HFFc6 (cell line): ENCODE measurements at places on chromosomes 1 and 21.

DNA sequence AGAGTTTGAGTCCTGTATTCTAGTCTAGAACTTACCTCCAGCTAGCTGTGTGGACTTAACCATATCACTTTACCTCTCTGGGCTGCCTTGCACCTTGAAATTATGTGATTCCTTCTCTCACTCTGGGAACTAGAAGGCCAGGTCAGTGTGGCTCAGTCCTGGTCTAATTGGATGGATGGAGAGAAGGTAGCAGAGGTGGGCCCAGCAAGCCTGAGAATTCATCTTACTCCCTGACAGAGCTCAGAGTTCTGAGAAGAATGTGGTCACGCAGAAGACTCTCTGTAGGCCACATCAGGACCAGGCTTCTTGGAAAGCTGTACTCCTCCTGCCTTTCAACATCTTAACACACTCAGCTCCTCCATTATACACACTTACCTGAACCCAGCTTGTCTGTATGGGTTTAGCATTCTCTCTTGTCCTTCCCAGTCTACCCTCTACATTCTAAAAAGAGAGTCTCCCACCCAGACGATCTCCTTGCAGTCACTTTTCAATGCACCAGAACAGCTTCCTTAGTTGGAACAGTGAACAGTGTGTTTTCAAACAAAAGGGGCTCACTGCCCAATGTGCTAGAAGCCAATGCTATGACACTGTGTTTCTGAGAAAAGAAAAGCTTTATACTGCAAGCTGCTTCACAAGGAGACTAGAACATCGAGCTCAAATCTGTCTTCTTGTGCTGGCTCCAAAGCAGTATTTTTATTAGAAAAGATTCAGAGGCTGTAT lies 60.5 kb downstream of the CAPN9 start:
- no peak for DNase-seq

DNA sequence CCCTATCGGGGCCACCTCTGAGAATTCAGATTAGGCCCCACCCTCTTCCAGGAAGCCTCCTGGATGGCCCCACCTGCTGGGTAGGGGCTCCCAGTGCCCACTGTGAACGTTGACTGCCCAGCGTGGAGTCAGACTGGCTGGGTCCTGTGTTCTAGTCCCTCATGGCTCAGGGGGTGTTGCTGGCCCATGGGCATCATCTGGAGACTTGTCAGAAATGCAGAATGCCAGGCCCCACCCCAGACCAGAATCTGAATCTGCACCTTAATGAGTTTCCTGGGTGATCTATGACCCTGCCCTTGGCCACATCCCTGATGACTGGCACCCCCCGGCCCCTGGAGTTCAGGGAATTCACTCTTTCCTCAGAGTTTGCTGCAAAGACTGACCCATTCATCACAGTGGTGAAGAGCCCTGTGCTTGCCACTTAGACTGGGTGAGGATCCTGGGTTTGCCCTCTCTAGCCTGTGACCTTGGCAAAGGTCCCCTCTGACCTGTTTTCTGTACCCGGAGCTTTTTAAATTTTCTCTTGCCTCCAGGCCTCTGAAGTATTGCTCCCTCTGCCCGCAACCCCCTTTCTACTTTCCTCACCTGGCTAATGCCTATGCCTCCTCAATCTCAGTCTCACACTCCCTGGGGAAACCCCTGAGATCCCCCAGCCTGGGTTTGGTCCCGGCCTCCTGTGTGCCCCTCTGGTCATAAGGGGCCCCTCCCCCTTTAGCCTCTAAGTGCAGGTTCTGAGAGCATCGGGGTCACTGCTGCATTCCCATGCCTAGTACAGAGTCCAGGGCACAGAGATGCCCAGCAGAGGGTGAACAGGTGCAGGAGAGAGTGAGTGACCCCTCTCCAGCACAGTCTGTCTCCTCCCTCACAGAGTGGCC lies 184.2 kb downstream of the MATN1 start:
- no peak for DNase-seq

- DNase-seq: peak; percentile 91
Measured at GRCh38 chr1:208207388-208208131, 36.6 kb downstream of the PLXNA2 start.

DNA sequence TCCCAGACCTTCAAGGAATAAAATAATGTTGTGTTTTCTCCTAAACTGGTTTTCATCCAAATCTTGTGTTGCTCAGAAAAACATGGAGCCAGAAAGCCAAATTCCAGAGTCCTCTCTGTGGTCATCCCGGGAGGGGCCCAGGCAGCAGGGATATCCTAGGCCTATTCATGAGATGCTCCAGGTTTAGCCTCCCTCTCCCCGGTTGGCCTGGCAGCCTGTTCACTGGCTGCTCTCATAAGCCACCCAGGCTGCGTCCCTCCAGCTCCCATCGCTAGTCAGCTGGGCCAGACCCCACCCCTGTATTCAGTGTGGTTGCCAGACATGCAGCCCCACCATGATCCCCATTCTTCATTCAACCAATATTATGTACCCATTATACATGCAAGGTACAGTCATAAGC lies 113.4 kb upstream of the F3 start:
- no peak for DNase-seq

GRCh38 chr1:182714546-182714945 lies 30.2 kb upstream of the RGS8 start:
- DNase-seq: no peak

DNA sequence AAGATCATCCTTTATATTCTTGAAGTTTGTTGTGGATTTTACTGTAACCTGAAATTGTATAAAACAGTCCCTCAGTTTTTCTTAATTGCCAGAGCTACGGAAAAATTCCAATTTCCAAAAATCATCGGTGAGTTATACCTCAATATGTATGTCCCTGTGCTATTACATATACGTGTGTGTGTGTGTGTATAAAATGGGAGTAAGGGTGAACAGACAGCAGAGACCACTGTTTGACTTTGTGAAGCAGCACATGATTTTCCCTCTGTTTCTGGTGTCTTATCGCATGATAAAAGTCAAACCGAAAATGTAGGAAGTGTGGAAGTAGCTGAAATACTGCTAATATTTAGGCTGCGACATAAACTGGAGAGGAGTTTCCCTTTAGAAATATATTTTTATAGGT lies 1.2 kb downstream of the OR2T1 start:
- no peak for DNase-seq

- DNase-seq: no peak
Measured at GRCh38 chr1:55051621-55052020, 12.3 kb downstream of the PCSK9 start.

DNA sequence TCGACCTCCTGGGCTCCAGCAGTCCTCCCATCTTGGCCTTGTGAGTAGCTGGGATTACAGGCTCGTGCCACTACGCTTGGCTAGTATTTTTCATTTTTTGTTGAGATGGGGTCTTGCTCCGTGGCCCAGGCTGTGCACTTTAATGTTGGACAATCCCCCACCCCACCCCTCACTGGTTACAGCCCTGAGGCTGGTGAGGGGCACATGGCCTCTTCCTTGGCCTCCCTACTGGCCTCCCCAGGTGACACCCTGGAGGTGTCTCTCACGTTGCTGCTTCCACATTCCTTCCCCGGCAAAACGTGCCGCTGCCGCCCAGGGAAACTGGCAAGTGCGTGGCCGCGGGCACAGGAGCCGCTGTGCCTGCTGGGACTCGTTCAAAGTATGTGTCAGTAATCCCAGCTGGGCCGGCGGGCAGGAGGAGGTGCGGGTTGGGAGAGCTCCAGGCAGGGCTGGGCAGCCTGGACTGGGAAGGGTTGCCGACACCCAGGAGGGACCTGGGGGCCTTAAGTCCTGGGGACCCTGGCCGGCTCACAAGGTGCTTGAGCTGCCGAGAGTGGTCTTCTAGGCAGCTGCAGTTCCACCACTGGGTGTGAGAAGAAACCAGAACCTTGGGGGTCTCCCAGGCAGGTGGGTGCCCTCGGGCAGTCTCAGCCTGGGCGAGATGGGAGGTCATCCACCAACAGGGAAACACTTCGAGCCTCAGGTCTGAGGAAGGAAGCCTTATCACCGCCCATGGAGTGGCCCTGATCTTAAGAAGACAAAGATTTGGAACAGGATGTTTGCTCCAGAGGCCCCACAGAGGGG lies 6.5 kb downstream of the WNT3A start:
- DNase-seq: no peak

DNA sequence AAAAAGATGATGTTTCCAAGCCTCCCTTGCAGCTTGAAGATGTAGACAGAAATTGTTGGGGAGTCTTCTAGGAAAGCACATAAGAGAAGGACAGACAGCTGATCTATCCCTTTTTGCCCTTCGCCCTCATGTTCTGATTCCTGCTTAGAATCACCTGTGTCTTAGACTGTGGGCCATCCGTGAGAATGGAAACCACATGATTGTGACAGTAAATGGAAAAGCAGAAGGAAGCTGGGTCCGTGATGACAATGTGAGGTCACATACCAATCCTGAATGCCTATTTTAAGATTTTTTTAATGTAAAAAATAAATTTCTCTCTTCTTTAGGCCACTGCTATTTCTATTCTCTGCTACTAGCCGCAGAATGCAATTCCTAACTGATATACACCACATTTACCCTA lies 67.7 kb upstream of the C1orf87 start:
- DNase-seq: no peak

- DNase-seq: no peak
Measured at GRCh38 chr1:232634096-232634495, 4.2 kb upstream of the SIPA1L2 start.

DNA sequence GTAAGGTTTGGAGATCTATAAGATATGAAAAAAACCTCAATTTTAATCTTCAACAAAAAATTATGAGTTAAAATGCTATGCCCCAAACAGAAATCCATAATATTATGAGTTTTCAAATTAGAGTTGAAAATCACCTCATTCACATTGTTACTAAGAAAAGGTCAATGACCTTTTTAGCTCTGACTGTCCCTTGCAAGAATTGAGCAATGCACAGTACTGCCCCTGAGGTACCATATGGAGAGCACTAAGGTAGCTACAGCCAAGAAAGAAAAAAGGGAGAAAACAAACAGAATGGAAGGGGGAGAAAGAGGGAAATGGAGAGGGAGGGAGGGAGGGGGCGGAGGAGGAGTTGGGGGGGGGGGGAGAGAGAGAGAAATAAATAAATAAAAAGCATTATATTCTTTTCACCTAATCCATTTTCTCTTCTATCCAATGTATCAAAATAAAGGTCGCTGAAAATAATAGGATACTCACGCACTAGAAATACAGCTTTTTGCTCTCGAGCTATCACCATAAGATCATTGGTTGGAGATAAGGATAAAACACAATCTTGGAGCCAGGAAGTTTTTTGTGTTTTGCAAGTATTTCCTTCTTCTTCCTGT lies 58.8 kb downstream of the RAB3GAP2 start:
- DNase-seq: no peak

DNA sequence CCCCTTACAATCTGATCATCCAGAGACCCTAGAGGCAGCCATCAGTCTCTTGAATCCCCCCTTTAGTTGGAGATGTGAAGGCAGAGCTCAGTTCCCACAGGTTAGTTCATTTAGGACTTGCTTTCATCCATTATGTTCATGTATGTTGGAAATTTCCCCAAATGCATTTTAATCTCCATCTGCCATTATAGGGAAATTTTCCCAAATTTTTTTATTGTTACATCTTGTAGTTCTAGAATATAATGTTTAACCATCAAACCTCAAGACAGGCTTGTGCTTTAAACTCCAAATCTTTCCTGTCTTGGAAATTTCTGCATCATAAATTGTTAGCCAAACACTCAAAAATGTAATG lies 68.4 kb downstream of the RRAGC start:
- DNase-seq: no peak

GRCh38 chr21:27818847-27819246 lies 852.0 kb upstream of the ADAMTS5 start:
- DNase-seq: no peak

- no peak for DNase-seq
Measured at GRCh38 chr1:100445565-100445964, 92.4 kb upstream of the GPR88 start.

- peak; percentile 84 for DNase-seq
Measured at GRCh38 chr1:180154325-180155181, at the start of gene QSOX1. TSS of gene QSOX1 (plus strand) at chr1:180154869. CDS start at chr1:180154908, 39 bp downstream.

DNA sequence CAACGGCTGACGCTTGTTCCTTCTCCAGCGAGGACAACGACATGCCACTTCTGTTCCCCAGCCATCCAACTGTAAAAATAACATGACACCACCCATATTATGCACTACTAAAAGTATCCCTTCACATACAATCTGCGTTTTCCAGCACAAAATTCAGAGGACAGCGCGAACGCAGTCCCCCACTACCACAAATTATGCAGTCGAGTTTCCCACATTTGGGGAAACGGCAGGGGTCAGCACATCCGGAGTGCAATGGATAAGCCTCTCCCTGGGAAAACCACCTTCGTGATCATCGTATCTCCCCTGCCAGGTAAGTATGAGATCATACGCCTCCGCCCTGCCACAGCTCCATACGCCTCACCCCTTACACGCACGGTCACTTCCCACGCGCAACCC lies 120.9 kb downstream of the PPIAL4G start:
- DNase-seq: no peak

DNA sequence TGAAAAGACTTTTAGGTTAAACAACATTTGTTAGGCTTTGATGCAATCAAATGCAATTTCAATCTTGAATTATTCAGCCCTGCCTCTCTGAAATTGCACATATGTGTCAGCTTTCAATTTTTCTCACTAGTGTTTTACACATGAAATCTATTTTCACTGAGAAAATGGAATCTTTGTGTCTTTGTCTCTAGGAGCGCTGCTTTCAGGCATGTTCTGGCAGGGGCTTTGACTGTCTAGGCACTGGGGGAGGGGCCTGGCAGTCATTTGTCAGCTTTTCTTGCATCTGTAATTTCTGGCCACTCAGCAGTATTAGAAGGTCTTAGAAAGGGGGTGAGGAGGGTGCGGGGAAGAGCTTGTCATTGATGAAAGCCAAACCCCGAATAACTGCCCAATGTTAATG lies 264.4 kb downstream of the PTPRC start:
- no peak for DNase-seq

DNA sequence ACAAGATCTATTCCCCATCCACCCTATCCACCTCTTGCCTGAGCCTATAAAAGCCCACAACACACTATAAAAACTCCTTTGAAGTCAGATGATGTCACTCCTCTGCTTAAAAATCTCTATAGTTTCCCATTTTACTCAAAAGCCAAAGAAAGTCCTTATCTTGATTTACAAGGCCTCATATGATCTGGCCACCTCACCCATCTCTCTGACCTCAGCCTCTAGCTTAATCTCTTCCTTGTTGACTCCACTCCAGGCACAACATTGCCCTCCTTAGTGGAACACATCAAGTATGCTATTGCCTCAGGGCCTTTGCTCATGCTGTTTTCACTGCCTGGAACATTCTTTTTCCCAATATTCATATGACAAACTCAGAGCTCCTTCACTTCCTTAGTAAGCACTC lies 33.3 kb downstream of the ZNF281 start:
- peak; percentile 90 for DNase-seq

GRCh38 chr1:78289603-78290002 lies 201.2 kb upstream of the PTGFR start:
- no peak for DNase-seq

DNA sequence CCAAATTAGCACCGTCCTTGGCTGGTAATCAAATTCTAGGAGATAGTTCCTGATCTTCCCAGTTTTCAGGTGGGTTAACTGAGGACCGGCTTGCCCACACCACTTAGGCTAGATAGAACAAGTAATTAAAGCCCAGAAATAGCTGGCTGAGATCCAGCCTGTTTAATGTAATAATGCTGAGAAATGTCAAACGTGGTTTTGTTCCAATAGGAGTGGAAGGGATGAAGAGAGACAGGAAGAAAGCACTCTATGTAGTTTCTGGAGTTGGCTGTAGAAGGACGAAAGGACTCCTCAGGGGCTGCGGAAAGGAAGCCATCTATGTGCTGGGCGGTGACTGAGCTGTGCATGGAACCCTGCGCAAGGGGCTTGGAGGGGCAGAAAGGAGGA lies 18.6 kb downstream of the NAV1 start:
- DNase-seq: no peak
